ENCODE measurements at places on chromosomes 13 and 19.

DNA sequence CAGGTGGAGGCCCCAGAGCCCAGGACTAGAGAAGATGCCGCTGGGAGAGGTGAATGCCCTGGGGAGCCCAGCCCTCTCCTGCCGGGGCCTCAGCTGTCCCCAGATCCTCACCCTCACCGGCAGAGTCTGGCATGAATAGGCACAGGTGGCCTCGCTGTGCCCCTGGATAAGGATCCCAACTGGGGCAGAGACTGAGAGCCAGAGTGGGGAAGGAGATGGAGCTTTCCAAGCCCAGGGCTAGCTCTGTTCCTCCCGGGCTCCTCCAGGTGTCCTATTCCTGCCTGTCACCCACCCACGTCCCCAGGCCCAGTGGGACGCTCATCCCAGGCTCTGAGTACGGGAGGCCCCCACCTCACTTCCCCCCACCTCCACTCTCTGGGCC is 16.5 kb downstream of the PRR36 start:
- DNase-seq: no peak

DNA sequence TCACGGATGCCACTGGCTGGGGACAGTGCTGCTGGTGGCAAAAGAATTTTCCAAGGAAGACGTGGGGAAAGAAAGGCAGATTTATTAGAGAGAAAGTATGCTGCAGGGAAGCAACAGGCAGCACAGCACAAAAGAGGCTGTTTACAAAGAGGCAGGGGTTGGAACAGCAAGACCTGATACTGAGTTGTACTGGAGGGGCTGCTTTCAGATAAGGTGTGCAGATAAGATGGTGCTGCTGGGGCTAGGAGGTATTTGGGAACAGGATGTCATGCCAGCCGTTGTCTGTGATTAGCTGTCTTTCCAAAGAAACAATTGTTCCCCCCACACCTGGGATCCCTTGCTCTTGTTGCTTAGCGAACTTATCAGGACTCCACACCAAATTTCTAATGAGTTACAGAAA is 2023.3 kb upstream of the PCDH20 start:
- no peak for DNase-seq

DNA sequence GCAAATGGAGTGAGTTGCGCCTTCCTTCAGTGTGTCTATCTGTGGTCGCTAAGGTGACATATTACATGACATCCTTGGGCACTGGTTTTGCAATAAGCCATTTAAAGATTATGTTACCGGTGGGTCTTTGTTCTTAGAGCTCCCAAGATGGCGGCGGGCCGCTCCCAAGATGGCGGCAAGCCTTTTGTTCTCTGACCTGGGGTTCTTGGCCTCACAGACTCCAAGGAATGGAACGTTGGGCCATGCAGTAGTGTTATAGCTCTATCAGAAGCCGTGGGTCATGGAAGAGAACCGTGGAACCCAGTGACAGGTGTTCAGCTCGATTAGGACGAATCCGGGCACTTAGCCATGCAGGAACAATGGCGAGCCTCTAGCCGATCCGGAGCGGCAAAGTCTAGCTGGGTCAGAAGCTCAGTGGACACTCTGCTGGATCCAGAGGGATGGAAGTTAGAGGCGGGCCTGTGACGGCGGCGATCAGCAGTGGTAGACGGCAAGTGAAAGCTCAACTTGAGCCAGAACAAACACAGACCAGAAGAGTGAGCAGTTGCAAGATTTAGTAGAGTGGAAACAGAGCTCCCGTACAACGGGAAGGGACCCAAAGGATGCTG is 188.6 kb downstream of the TEX29 start:
- DNase-seq: no peak

DNA sequence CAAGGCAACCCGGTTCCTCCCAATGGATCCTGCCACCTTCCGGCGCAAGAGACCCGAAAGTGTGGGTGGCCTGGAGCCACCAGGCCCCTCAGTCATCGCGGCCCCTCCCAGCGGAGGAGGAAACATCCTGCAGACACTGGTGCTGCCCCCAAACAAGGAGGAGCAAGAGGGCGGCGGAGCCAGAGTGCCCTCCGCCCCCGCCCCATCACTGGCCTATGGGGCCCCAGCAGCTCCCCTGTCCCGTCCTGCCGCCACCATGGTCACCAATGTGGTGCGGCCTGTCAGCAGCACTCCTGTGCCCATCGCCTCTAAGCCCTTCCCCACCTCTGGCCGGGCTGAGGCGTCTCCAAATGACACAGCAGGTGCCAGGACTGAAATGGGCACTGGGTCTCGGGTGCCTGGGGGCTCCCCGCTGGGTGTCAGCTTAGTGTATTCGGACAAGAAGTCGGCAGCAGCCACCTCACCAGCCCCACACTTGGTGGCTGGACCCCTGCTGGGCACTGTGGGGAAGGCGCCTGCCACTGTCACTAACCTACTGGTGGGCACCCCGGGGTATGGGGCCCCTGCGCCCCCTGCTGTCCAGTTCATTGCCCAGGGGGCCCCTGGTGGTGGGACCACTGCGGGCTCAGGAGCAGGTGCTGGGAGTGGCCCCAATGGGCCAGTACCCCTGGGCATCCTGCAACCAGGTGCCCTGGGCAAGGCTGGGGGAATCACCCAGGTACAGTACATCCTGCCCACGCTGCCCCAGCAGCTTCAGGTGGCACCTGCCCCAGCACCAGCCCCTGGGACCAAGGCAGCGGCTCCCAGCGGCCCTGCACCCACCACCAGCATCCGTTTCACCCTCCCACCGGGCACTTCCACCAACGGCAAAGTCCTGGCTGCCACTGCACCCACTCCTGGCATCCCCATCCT is 11.2 kb upstream of the PRR19 start:
- peak; percentile 45 for DNase-seq

- DNase-seq: no peak
Observed at GRCh38 chr13:75607447-75607846, 28.7 kb upstream of the LMO7 start.

DNA sequence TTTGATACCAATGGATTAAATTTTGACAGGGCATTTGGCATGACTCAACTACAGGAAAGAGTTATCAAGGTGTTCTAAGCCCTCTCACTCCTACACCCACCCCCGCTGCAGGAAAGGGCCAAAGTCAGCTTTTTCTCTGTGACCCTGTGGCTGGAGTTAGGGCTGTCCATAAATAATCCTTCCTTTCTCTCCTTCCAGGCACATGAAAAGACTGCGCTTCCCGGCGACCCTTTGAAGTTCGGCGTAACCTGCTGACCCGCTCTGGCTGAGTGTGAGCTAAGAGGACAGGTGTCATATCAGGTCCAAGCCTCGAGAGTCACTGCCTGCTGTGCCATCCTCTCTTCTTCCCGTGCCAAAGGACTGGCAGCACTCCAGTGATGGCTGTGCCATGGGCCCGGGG is 25.6 kb downstream of the ZNF114 start:
- DNase-seq: no peak

GRCh38 chr13:78022164-78022877 is 103.7 kb upstream of the EDNRB start:
- DNase-seq: no peak

GRCh38 chr19:43820098-43820883 is 6.8 kb upstream of the ZNF283 start:
- DNase-seq: peak; percentile 57

DNA sequence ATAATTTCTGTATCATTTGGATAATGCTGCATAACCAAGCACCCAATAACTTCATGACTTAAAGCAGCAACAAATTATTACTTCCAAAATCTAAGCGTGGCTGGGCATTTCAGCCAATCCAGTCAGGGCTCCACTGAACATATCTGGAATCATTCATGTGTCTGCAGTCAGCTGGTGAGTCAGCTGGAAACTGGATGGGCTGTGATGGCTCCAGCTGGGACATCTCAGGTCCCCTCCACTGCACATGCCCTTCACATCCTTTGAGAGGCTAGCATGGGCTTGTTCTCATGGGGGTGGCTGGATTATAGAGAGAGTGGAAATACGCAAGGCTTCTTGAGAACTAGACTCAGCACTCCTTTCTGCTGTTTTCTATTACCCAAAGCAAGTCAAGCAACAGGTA is 961.9 kb downstream of the DIAPH3 start:
- DNase-seq: no peak

DNA sequence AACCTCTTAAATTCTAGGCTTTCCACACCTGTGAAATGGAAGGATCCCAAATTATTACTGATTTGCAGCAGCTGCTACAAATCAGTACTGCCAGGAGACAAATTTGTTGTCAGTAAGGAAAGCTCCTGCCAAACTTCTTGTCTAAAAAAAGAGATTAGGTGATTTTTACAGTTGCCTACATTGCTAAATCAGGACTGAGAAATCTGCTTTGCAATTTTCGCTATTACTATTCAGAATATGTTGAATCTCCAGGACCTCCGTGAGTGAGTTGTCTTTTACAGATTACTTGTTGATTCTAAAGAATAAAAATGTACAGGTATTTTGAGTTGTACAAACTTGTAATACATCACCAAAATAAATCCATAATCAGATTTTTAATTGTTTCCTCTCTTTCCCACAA is 1815.9 kb downstream of the PCDH9 start:
- DNase-seq: no peak

DNA sequence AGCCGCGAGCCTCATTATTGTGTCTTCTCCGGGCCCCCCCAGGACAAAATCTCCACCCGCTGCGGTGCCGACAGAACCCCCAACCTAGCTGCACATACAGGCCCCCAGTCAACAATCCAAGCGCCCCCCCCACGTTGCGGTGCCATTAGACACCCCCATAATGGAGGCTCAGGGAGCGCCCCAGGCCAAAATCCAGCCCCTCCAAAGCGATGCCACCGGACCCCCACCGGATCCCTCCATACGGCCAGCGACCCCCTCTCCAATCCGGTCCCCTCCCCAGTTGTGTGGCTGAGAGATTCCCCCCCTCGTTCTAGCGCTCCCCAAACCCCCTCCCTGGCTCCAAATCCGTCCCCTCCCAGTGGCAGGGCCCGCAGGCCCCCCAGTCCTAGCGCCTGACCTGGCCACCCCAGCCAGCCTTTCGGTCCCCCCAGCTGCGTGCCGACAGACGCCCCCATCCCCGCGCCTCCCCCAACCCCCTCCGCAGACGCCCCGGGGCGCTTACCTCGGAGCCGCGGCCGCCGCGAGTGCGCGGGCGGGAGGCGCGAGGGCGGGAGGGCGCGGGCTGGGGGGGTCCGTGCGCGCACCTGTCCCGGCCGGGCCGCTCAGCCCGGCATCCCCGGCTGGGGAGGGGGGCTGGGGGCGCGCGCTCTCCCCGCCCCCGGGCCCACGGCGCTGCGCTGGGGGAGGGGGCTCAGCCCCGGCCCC is 21.6 kb upstream of the SEMA6B start:
- DNase-seq: no peak

GRCh38 chr13:44317752-44318151 is 55.9 kb upstream of the SERP2 start:
- no peak for DNase-seq

DNA sequence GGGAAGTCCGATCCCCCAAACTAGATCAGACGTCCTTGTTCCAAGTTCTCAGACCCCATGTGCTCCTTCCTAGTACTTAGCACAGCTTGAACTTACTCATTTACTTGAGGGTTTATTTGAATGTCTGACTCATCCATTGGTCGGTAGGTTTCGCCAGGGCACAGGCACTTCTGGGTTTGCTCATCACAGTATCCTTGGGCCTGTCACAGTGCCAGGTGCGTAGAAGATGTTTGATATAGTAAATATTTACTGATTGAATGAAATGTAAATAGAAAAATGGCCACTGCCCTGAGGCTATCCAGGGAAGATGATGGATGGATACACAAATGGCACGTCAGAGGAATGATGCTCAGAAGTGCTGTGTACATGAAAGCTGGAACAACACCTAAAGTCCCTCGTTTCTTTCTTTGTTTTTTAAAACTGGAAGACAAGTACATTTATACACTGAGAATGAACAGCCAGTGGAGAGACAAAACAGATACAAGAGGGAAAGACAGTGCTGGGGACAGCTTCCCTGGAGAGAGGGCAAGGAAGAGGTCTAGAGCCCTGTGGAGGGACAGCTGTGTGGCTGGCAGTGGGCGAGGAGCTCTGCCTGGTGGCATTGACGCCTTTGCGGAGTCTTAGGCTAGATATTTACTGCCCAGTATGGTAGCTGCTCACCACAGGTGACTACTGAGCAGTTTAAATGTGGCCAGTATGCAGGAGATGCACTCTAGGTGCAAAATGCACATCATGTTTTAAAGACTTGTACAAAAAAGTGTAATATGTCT is 31.2 kb upstream of the KL start:
- no peak for DNase-seq

DNA sequence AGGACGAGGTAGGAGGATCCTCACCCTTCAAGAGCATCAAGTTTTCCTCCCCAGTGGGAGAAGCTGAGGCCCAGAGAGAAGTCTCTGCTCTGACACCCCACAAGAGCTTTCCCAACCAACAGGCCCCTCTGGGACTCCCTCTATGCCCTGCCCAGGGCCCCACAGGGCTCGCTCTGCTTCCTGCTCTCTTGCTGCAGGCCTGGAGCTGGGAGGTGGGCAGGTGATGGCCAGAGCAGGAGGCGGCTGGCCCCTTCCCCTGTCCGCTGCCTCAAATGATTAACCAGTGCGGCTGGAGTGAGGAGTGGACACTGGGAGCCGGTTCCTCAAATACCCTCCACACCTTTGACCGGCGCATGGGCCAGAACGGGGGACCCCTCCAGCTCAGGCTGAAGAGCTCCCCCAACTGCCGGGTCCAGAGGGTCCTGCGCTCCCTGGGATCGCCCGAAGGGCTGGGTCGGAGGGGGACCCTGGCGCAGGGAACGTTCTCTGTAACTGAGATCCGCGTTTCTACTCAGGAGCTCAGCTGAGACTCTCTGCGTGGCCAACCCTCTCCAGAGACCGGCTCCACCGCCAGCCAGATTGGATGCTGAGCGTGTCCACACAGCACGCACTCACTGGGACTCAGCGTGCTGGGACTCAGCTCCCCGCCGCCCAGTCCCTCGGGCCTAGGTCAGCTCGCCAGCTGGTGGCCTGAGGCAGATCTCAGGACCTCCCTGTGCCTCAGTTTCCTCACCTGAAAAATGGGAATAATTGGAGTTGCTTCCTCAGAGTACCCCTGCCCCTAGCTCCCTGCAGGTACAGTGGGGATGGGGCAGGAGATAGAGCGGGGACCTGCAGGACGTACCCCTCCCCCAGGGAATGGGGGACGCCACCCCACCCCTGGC is 6.7 kb upstream of the ONECUT3 start:
- DNase-seq: no peak

DNA sequence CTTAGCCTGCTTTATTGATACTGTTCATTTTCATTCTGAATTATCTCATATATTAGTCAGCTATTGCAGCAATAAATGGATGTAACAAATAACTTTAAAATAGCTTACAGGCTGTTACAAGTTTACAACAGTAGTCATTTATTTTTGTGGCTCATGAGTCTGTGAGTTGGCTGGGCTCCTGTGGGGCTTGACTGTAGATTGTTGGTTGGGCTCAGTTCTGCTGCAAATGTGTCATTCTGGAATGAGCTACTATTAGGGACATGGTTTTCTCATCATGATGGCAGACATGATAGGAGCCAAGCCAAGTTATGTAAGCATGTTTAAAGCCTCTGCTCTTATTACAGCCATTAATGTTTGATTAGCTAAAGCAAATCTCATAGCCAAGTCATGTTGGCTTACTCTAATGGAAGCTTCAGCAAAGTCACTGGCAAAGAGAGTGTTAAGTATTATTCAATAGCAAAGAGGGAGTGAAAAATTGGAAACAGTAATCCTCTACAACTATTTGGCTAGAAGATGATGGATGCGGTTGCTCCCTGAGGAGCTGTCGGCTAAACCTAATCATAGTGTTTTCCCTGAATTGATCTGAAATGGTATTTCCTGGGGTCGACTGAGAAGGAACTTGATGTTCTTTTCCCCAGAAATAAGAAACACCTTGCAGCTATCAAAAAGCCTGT is 391.3 kb downstream of the TDRD3 start:
- no peak for DNase-seq

- peak; percentile 39 for DNase-seq
Observed at GRCh38 chr19:27776020-27776419, 1436.9 kb downstream of the UQCRFS1 start.

All from H9 (cell line).